ENCODE measurements at places on chromosomes 1 and 21.

DNA sequence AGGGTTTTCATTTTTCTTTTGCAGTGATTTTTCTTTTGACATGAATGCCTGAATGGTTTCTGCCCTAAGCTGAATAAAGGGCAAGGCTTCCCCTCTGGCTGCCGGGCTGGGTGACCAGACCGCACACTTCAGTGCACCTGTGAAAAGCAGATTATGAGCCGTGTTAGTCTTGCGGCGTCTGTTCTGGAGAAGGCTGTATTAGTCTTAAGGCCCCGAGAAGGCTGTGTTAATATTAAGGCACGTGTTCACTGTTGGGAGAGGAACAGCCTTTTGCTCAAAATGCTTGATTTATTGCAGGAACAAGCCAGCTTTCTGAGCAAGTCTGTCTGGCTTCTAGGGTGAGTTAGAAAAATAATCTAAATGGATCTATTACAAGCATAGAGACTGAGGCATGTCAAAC is 54.7 kb upstream of the DNAH14 start:
- no peak for DNase-seq

DNA sequence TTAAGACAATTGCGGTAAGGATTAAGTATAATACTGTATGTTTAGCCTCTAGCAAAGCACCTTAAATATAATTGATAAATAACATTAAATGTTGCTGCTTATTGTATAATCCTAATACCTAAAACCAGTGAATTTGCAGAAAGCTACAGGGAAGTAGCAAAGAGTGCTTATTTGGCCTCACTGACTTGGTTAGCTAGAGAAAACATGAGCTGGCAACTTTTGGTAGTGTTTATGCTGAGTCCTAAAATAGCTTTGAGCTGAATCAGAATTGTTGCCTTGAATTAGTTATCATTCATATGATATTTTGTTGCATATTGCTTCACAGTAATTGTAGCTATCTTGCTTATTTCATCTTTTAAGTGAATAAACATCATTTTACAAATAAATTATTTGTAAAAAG is 3.5 kb downstream of the TRIM67 start:
- DNase-seq, result no peak

DNA sequence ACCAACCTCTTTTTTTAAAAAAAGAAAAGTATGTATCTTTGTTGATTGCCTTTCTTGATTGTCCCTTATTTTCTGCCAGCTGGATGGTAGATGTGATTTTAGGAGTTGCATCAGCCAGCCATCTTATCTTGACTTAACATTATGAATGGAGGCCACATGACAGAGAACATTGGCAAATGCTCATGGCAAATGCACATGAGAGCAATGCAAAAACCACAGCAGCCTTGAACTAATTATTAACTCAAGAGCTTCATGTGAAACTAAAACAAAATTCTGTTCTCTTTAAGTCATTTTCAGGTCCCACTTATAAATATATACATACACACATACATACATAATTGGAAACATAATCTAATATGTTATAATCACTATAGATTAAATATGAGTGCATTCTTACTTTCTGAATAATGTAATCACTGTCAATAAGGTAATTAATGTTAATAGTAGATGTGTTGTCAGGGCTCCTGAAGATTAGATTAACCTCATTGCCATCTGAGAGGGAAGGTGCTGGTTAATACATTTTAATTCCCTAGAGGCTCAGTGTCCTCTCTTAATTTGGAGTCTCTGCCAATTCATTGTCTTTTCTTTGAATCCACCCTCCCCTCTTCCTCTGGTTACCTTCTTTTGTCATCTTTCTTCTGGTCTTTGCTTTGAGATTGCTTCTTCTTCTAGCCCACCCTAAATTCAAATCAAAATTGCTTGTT is 962.2 kb downstream of the ADGRL2 start:
- no peak for DNase-seq

DNA sequence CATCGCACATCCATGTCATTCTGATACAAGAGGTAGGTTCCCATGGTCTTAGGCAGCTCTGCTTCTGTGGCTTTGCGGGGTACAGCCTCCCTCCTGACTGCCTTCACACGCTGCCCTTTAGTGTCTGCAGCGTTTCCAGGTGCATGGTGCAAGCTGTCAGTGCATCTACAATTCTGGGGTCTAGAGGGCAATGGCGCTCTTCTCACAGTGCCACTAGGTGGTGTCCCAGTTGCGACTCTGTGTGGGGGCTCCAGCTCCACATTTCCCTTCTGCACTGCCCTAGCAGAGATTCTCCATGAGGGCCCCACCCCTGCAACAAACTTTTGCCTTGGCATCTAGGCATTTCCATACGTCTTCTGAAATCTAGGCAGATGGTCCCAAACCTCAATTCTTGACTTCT is 138.2 kb upstream of the BRINP3 start:
- DNase-seq, result no peak

DNA sequence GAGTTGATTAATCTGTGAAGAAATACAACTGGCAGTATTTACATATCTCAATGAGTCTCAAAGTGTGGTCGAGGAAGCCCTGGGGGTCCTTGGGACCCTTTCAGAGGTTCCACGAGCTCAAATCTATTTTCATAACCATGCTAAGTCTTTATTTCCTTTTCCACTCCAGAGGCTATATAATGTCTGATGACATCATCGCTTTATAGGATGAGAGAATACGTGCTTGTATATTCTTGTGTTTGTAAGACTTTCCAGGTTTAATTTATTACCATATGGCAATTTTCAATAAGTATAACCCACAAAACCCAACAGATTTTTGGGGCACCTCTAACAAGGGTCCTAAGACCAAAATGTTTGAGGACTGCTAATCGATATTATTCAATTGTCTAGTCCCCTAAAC is 1.4 kb upstream of the SLC19A2 start:
- DNase-seq, result no peak

DNA sequence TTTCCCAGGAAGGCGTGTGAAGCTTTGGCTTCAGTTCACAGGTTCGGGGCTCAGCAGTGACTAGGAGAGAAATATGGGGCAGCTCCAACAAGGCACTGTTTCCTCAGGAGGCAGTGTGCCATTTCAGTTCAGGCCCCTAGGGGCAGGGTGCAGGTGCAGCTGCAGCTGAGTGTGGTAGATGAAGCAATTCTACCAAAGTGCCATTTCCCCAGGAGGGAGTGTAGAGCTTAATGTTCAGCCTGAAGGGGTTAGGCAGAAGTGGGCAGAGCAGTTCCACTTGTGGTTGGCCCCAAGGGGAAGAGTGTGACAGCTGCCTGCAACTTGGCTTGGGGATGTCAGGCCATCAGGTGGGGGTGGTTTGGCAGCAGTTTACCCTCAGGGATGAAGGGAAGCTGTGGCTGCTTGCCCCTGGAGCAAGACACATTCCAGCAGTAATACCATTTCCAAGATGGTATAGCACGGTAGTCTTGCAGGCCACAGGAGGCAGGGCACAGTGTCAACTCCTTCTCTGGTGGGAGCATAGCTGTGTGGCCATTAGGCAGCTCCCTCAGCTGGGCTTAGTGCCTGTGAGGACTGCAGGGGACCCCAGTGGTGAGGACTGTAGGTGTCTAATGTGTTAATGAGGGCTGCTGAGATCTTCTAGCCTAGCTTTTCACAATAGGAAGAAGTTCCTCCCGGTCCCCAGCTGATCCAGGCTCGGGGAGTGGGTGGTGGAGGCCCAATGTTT is 34.7 kb downstream of the RGSL1 start:
- DNase-seq, result no peak

GRCh38 chr1:218829097-218829496 is 344.6 kb upstream of the LYPLAL1 start:
- DNase-seq, result no peak

DNA sequence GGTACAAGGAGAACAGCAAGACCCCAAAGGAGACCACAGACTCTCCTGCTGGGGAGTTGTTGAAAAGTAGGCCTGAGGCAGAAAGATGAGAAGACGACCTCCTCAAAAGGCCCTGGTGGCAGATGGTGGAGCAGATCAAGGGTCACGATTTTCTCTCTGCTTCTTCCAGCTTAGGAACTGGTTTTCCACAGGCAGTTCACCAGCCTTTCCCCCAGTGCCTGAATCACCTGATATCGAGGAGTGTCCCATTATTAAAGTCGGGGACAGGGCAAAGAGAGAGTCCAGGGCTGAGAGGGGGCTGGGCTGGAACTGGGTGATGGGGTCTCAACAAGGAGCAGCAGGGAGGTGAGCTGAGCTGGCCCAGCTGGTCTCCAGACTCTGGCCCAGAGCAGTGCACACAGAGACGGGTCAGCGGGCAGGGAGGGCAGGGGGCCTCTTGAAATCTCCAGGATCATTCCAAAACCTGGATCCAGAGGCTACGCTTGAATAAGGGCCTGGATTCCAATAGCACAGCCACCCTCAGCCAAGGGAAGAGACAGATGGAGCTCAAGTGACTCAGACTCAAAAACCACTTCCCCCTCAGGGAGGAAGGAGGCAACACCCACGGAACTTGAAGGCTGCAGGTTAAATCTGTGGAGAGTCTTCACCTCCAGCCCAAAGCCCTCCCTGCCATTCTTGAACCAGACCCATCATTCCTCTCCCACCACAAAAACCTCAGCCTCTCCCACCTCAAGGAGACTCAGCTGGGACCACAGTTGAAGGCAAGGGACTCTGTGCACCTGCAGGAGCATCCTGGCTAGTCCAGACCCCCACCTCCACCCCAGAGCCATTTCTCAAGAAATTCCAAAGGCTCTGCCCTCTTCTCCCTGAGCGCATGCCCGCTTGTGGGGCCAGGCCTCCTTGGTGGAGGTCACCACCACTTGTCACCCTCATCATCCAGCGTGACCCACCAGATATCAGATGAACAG is at the start of gene S100A5:
S100A5 (minus strand) TSS at position 541 of the 968 bp plus-strand sequence. CDS start 743 bp downstream, outside the sequence.
- no peak for DNase-seq

DNA sequence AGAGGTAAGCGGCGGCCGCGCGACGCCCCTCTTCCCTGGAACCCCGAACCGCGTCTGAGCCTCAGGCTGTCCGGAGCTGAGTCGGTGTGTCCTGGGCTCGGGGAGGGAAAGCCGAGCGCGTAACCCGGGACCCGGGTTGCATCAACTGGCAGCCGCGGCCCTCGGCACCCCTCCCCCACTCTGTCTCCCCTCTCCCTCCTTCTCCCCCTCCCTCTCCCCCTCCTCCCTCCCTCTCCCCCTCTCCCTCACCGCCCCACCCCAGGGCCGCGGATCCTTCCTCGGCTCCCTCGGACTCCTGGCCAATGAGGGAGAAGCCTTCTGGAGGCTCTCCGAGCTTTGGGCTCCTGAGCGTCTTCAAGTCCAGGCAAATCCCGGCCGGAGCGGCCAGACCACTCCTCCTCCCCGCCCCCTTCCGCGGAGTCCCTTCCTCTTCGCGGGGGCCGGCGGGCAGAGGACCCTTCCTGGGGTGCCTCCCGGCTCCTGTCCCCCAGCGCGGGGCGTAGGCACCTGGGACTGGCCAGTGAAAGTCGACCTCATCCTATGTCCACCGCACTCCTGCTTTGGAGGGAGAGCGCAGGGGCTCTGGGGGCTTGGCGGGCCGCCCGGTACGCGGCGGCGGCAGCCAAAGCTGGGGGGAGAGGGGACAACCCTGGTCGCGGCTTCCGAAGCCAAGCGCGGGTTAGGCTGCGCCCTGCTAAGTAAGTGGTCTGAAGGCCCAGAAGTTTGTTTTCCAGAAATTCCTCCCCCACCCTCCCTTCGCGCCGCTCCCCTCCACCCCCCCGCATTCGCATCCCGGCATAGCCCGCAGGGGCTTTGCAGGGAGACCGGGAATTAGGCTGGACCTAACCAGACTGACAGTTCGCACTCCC is 850 bp downstream of the SESN2 start:
- no peak for DNase-seq

GRCh38 chr1:172948457-172948856 is 102.3 kb downstream of the TNFSF18 start:
- peak; percentile 8 for DNase-seq
